Activated CD4-positive, alpha-beta T cell treated with anti-CD3 and anti-CD28 coated beads, Interleukin-2, amount 50 U/mL, for 4 hours (primary cell): ENCODE measurements at places on chromosomes 3 and 15.

DNA sequence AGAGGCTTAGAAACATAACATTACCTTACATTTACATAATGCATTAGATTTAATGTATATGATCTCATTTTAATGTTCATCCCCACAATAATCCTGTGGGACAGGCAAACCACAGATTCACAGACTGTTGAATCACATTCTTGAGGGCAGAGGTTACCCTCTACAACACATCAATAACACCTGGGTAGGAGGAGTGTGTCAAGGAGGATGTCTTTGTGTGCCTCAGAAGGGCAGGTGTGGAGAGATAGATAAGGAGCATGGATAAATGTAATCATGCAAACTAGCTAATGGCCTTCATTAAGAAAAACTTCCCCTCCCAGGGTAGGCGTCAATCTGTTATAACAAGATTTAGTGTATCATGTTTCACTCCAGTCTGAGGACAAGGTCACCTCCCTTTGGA lies 12.9 kb upstream of the MB21D2 start:
- no peak for DNase-seq

DNA sequence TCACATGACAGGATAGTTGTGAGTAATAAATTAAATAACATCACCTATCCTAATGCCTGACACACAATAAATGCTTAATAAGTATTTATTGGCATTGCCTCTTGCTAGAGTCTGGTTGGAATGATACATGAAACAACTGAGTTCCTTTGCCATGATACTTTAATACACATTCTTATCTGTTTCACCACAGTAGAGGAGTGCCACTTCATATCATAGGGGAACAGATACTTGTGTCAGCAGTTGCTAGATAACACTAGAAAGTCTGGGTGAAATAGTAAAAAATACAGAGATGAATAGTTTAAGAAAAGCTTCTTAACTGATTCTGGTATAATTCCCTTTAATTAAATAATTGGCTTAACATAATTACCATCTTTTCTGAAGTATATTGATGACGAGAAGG lies 380.0 kb upstream of the GOLIM4 start:
- DNase-seq, result no peak

GRCh38 chr3:138234401-138235179 lies 47.5 kb downstream of the ARMC8 start:
- DNase-seq, result no peak

DNA sequence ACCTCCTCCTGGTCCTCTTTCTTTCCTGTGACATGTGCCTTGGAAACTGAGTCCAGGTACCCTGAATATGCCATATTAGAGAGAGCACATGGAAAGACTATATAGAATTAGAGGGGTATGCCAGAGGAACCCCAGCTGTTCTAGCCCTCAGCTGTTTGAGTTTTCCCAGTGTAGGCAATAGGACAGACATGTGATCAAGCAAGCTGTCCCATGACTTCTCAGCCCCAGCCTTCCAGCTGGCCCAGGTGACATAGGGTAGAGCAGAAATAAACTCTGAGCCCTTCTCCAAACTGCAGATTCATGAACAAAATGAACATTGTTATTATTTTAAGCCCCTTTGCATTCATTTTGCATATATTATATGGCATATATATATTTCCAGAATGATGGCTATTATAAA lies 118.7 kb downstream of the PPM1L start:
- DNase-seq, result no peak

- DNase-seq, result no peak
These were observed 64.7 kb downstream of the EOMES start for GRCh38 chr3:27657404-27657803.

DNA sequence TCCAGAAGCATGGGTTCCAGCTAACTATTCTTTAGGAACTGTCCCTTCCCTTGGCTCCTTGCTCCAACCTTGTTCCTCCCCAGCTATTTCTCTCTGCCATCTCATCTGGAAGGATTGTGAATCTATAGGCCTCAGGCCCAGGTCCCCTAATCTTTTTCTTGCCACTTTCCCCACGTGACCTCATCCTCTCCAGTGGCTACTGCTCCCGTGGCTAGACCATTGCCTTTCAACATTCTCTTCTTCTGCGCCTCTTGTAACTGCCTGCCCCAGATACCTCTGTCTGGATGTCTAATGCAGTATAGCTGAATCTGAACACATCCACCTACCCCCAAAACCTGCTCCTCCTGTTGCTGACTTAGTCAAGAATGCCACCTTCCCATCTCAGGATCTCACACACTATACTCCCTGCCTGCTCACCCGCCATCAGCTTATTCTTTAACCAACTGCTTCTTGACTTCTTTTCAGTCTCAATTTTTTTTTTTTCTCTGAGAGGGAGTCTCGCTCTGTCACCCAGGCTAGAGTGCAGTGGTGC lies 5.2 kb downstream of the GPX1 start:
- DNase-seq, result no peak

DNA sequence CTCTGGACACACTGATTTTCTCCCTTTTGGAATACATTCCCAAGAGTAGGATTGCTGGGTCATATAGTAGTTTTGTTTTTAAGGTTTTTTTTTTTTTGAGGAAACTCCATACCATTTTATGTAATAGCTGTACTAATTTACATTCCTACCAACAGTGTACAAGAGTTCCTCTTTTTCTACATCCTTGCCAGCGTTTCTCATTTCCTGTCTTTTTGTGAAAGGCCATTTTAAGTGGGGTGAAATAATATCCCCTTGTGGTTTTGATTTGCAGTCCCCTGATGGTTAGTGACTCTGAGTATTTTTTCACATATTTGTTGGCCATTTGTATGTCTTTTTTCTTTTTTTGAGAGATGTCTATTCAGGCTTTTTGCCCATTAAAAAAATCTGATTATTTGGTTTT lies 1205.5 kb downstream of the ROBO1 start:
- DNase-seq, result no peak

DNA sequence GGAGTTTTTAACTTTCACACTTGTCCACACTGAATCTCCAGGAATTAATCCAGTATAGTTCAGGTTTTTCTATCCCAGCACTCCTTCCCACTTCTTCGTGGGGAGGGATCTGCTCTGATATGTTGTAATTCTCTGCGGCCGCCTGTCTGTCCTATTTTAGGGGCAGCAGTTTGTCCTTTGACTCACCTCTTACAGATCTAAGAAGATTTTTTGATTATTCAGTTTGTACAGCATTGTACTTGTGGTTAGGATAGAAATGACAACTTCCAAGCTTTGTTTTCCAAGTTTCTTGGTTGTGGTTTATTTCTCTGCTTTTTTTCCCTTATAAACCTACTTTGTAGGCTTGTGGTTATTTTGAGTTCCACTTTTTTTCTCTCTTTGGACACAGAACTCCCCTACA lies 601.7 kb downstream of the SI start:
- DNase-seq, result no peak

DNA sequence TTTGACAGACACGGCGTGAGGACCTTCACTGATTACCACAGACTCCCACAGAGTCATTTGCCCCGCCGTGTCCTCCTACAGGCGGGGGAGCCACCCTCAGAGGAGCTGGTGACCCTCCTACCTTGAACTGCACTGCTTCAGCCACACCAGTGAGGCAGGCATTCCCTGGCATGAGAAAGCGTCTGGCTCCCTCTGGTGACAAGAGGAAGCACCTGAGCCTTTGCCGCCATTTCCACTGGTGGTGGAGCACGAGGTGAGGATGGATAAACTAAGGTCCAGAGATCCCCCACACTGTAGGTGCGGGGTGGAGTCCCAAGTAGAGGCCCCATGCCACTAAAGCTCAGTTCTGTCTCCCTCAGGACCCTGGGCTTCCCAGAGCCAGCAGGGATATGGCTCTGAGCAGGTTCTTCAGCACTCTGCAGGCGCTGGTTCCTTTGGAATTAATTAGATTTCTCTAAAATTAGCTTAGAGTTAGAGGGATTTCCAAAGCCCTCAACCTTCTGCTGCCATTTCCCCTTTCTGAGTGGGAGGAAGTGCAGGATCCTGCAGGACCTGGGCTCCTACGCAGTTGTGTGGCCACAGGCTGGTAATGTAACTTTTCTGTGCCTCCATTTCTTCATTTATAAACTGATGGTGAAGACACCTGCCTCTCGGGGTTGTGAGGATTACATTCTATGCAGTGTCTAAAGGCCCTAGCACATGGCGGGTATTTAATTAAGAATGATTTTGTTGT lies 224.0 kb downstream of the SLCO3A1 start:
- peak; percentile 60 for DNase-seq

DNA sequence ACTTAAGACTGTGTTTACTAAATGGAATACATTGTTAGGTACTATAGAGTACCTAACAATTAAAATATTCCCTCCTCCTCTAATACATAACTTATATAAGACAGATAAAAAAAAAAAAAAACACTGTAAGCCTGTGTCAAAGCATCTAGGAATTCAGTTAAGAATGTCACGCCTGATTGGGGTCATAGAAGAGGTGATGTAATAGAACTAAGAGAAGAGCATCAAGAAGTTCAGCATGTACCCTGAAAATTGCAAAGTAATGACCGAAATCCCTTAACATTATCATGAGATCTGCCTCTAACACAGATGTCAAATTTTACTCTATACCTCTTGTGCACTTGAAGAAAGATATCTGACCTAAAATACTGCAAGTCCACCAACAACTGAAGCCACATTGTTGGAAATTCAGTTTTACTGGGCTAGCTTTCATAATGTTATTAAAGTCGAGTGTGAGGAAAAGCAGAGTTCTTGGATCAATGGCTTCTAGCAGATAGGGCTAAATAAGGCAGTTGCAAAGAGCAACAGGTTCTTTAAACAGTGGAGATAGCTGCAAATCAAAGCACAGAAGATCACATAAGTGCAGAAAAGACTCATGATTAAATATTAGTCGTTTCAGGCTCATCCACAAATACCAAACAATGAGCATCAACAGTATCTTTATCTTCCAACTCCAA lies 75.0 kb downstream of the TBL1XR1 start:
- no peak for DNase-seq

GRCh38 chr15:84962955-84963354 lies 18.7 kb upstream of the PDE8A start:
- DNase-seq, result no peak

GRCh38 chr3:17354341-17354740 lies 388.1 kb downstream of the TBC1D5 start:
- no peak for DNase-seq

- DNase-seq, result no peak
These were observed 52.4 kb downstream of the NUP210 start for GRCh38 chr3:13367728-13368127.

GRCh38 chr3:1093217-1093616 lies 393 bp downstream of the CNTN6 start:
- no peak for DNase-seq

GRCh38 chr3:70927239-70927638 lies 614.8 kb upstream of the MDFIC2 start:
- DNase-seq, result no peak

GRCh38 chr15:69504352-69505040 lies 51.9 kb downstream of the RPLP1 start:
- DNase-seq, result no peak

- DNase-seq, result no peak
These were observed 66.4 kb downstream of the USP13 start for GRCh38 chr3:179719048-179719734.

DNA sequence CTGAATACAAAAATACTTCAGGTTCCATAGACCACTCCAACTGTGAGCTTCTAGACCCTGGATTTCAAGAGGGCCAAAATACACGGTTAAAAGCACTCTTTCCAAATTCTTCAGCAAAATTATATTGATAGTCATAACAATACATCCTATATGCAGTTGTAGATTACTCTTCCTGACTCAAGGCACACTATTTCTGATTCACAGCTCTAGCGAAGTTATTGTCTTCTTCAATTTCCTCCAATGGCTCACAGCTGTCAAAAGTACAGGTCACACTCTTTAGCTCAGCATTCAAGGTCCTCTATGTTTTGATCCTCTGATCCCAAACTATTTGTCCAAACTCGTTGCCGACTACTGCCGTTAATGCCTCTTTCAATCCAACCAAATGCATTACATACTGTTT lies 13.5 kb upstream of the CCDC80 start:
- no peak for DNase-seq
